Stimulated activated memory B cell treated with anti-CD40 and anti-IgM and Interleukin-4, amounts not matched to agents 10 μg/mL and 1 μg/mL and 100 μg/mL, for 72 hours (primary cell): ENCODE measurements at places on chromosomes 4 and X.

DNA sequence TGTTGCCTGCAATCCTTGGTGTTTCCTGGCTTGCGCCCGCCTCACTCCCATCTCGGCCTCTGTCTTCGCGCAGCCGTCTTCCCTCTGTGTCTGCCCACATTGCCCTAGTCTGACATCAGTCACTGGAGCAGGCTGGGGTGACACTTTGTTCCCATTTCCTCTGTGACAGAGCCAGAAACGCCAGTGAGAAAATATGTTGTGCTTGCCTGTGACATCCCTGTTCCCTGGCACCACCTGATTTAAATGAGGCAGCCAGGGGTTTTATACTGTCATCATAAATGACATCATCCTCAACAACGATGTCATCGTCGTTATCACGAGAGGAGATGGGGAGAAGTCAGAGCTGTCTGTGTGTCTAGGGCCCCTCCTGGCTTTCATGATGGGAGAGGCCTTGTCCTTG lies 29.1 kb downstream of the ZNF185 start:
- ATAC-seq, result no peak

DNA sequence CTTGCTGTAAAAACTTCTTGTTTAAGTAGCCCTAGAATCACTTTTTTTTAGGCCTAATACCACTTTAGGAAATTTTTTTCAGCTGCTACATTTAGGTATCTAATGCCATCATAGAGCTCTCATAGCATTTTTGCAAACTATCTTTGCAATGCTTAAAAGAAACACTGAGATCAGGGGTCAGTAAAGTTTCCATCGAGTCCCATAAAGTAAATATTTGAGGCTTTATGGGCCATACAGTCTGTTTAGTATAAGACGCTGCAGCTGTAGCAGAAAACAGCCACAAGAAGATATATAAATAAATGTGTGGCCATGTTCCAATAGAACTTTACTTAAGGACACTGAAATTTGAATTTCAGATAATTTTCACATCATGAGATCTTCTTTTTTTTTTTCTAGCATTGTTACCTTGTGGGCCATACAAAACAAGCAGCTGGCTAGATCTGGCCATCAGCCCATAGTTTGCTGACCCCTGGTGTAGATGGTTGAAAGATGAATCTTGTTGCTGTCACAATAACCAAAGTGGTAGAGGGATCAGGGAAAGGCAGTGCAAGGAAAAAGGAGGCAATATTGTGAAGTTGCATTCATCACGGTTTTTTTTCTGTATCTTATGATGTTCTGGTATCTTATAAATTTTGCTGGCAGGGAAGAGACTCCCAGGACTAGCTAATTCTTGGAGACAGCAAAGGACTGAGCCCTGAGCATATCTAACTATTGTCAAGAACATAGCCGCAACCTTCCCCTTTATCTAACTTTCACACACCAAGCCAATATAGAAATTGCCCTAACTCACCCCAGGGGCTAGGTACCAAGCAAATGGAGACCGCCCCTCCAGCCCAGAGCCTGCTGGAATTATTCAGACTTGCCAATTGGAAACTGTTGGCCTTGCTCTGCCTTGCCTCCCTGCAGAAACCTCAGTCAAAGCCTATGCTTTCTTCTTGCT lies 46.6 kb downstream of the RASGEF1B start:
- ATAC-seq, result no peak

DNA sequence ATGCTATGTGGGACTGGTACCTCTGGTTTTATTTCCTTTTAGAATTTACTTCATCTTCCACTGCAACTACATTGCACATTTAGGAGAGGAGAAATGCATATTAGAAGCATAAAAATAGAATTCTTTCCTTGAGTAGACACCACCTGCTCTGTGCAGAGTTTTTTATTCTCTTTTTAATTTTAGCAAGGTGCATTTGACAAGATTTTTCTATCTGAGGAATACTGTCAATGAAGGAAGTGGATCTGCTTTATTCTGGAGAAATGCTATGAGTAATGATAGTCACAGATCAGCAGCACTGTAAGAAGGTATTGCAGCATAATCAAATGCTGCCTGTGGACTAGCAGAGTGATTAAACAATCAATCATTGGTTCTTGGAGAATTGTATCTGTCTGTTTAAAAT lies 1038.3 kb downstream of the RAPGEF2 start:
- ATAC-seq, result no peak

DNA sequence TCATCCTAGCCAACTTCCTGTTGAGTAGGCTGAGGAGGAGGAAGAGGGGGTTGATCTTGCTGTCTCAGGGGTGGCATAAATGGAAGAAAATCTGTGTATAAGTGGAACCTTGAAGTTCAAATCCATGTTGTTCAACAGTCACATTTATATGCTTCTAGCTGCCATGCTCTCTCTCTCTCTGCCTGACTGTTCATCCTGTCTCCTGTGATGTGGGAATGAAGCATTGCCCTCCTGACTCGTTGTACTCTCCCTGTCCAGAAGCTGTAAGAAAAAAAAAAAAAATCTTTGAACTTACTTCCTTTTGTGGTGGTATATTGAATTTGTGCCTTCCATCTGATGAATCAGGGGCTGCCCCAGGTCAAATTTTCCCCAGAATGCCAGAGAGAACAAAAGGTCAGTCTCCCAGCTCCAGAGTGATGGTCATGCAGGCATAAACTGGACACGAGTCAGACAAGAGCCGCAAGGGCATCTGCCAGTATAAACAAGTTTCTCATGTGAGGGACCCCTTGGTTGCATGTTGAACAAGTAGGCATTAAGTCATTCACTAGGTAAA lies 257.0 kb downstream of the IDS start:
- no peak for ATAC-seq
